ENCODE measurements at places on chromosomes 6 and 20.
A peak's percentile ranks its signal among the peaks of the same experiment; 100 is the strongest.

GRCh38 chr6:11964729-11965335, 47.3 kb upstream of the HIVEP1 start:
- no peak for DNase-seq

- no peak for DNase-seq
Observed at GRCh38 chr6:131819572-131820124, 11.8 kb downstream of the ENPP1 start.

DNA sequence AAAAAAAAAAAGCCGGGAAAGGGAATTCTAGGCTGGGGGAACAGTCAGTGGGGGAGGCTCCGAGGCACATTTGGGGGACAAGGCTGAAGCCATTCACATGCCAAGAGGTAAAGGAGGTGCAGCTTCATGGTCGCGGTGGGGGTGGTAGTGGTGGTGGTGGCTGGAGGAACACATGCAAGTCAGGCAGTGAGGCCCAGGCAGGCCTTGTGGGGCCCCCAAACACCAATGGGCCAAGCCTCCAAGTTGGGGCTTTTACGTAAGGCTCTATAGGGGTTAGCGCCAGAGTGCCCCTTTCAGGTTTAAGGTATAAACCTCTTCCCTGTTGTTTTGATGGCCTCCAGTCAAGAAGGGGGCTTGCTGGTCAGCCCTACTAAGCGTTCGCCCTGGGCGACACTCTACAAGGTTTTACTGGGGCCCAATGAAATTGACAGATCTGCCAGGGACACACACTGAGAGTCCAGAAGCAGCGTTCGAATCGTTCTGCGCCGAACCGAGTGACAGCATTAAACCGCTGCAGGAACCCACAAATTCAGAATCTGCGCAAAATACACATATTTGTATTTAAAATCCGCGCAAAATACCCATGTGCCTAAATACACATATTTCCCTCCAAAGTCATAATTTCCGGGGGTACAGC, 818 bp upstream of the AP5S1 start:
- no peak for DNase-seq

- DNase-seq: no peak
Observed at GRCh38 chr6:167349631-167350274, 24.9 kb downstream of the TTLL2 start.

DNA sequence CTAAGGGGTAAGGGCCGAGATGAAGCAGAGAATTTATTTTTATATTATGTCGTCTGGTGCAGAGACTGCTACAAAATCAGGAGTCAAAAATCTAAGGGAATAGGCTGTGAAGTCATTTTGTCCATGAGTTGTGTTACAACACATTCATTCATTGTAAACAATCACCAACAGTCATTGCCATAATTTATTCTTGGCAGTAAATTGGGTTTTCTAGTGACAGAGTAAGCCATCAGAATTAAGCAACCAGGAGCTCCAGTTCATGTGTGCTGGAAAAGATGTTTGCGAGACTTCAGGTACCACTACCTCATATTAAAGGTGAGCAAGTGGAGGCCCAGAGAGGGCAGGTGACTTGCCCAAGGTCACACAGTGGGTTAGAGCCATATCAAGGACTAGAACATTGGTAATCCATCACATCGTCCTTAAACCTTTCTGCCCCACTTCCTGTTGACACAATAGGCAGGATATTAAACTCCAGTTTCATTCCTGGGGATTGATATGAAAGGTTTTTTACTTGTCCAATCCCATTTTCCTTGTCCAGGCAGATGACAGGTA, 46.0 kb downstream of the E2F3 start:
- no peak for DNase-seq

DNA sequence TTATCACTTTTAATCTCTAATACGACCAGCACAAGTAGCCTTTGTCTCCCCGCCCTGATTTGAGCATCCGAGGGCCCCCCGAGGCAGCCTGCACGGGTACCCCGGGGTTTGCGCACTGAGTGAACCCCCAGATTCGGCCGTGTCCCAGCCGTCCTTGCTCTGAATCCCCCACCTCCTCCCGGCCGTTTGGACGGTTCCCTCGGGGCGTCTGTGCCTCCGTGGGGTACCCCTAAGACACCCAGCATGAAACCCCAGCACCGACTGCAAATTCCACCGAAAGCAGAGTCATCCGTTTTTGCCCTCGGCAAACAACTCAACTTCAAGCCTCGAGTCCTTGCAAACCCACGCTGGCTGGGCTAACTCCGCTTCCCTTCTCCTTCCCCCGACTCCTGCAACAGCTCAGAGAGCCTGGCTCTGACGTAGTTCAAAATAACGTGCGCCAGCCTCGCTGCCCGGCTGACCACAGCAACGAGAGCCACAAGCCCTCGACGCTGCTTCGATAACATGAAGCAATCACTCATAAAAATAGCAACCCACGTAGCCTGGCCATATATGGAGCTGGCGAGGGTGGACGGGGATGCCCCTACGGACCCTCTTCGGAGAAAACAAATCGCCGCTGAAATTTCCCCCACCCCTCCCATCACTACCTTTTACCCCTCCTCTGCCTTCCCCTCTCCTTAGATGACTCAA, 764 bp upstream of the SNAP25 start:
- DNase-seq: peak; percentile 94

- DNase-seq: no peak
Observed at GRCh38 chr6:43060034-43060754, 763 bp downstream of the KLC4 start.

DNA sequence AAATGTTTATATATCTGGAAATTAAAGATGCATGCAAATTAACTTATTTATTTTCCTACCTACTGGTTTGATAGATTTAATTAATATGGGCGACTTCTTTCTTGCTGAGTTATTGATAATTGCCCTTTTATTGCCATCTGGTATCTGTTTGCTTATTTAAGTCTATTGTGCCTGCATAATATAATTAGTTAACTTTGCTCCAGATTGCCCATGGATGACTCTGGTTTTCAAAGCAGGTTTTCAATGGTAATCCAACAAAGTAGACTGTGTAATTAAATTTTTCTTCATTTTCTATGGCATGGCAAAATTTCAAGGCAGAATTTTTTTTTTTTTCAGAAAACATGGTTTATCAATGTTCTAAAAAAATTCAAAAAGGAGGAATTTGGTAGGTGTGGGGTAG, 1092.0 kb downstream of the GRIK2 start:
- no peak for DNase-seq

Measured in SHP77 treated with DMSO at 0.1 percent for 48 hours (cell line).